ENCODE measurements at places on chromosomes 5 and 9. TPM values are rescaled to one million over a fixed set of nuclear protein-coding genes. Genes with fewer than 3 reads are reported as not detected.

Gene EDIL3
- 604 TPM for total RNA-seq

Gene CDH6
- 55.5 TPM for total RNA-seq

DNA sequence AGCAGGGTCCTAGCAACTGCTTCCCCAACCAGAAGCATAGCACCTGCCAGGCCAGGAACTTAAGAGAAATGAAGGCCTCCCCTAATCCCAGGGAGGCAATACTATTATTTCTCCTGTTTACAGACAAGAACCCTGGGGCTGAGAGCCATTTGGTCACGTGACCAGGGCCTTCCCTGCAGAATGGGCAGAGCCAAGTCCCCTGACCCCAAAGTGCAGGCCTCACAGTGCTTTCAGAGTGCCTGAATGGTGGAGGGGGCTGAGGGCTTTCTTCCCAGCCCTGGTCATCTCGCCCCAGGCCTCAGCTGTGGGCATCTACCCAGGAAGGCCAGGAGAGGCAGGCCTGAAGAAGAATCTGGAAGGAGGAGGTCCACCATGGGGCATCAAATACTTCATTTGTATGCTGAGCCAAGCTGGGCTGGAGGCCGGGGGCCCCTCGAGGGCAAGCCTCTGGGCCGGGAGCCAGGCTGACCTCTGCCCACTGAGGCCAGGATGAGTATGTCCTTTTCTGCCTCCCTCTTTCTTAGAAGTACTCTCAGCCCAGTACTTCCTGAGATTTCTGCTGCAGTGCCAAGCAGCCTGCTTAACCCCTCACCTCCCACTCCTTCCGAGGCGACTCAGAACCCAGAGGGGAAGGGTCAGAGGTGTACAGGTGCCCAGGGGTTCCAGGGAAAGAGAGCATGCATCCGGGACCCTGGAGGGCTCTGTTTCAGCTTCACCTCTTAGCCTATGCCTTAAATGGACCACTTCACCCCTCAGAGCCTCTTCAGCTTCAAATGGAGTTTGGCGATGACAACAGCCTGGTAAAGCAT is 18.9 kb upstream of the DUSP1 start:
- no peaks in the 10 kb centered on the region for H3K27me3 ChIP-seq
- H3K4me1 ChIP-seq: peaks cover 48% of the 10 kb centered on the region
- H3K4me3 ChIP-seq: no peak overlapping the region
- H3K36me3 ChIP-seq: no peaks in the 10 kb centered on the region

DNA sequence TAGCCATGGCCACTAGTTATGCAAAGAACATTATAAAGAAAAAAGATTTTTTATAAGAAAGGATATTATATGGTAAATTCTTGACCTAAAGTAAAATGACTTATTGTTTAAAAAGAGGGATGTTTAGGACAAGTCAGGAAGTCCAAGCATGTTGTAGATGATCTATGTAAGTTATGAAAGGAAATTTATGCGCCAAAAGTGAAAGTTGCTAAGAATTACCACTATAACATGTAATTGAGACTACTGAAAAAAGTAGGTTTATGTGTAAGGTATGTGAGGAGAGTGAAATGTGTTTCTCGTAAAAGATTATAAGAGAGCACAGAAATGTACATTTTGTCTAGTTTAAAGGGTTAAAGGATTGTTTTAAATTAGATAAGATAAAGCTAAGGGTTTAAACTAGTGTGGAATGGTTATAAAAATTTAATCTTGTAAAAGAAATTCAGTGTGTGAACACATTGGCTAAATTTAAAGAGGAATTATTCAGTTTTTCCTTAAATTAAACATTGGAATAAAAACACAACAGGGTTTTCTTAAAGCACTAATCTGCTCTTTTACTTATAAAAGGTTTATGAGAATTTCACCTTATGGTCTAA is 1100.4 kb upstream of the EDIL3 start:
- no peak overlapping the region for H3K27ac ChIP-seq
- H3K4me3 ChIP-seq: no peak overlapping the region
- DNase-seq: no peak
- H3K36me3 ChIP-seq: no peaks in the 10 kb centered on the region
- H3K27me3 ChIP-seq: no peaks in the 10 kb centered on the region

Gene KIAA1958
- total RNA-seq: 4.4 TPM

Gene KIF20A
- total RNA-seq: 5.2 TPM

- H3K4me3 ChIP-seq: no peak overlapping the region
- DNase-seq: no peak
- H3K27ac ChIP-seq: no peak overlapping the region
- no peaks in the 10 kb centered on the region for H3K36me3 ChIP-seq
Observed at GRCh38 chr5:159581502-159582249, 251.4 kb upstream of the IL12B start.

- DNase-seq: no peak
- H3K27ac ChIP-seq: peak overlapping the region; percentile 100
- H3K4me3 ChIP-seq: peak overlapping the region; percentile 97
Observed at GRCh38 chr5:159206818-159207217, 2.5 kb downstream of the RNF145 start.

- H3K36me3 ChIP-seq: no peaks in the 10 kb centered on the region
- H3K4me1 ChIP-seq: peaks cover 6% of the 10 kb centered on the region
- no peak overlapping the region for H3K4me3 ChIP-seq
- H3K27ac ChIP-seq: no peak overlapping the region
Observed at GRCh38 chr5:168350315-168350714, 58.9 kb downstream of the WWC1 start.

DNA sequence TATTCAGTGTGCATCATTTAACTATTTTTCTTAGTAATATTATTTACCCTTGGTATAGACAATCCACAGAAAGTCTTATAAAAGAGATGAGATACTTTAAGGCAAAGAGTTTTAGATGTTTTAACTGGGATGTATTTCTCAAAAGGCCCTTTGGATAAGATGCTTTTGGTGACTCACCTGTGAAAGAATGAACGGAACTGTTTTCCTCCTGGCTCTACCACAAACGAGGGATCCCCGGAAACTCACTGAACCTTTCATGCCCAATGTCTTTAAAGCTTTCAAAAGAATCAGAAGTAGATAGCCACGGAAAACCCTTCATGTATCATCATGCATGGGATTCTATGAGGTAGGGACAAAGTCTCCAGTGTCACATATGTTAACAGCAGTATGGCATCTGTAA is 1.6 kb downstream of the ZNF782 start:
- H3K27ac ChIP-seq: no peak overlapping the region
- H3K36me3 ChIP-seq: peaks cover 6% of the 10 kb centered on the region
- no peak overlapping the region for H3K4me3 ChIP-seq

GRCh38 chr5:170336065-170336464 is 38.5 kb upstream of the LCP2 start:
- H3K27ac ChIP-seq: no peak overlapping the region
- DNase-seq: no peak
- peaks cover 22% of the 10 kb centered on the region for H3K4me1 ChIP-seq
- no peaks in the 10 kb centered on the region for H3K36me3 ChIP-seq

GRCh38 chr5:148831590-148832565 is 5.5 kb downstream of the ADRB2 start:
- no peaks in the 10 kb centered on the region for H3K36me3 ChIP-seq
- no peaks in the 10 kb centered on the region for H3K27me3 ChIP-seq
- H3K4me3 ChIP-seq: no peak overlapping the region

- no peaks in the 10 kb centered on the region for H3K4me1 ChIP-seq
- DNase-seq: no peak
- H3K4me3 ChIP-seq: no peak overlapping the region
- H3K27me3 ChIP-seq: peaks cover 41% of the 10 kb centered on the region
Observed at GRCh38 chr5:159858871-159859270, 57.4 kb upstream of the ADRA1B start.

GRCh38 chr5:13591621-13592020 is 352.9 kb downstream of the DNAH5 start:
- no peak overlapping the region for H3K27ac ChIP-seq
- peaks cover 8% of the 10 kb centered on the region for H3K27me3 ChIP-seq
- H3K4me1 ChIP-seq: no peaks in the 10 kb centered on the region
- H3K36me3 ChIP-seq: no peaks in the 10 kb centered on the region
- H3K4me3 ChIP-seq: no peak overlapping the region

DNA sequence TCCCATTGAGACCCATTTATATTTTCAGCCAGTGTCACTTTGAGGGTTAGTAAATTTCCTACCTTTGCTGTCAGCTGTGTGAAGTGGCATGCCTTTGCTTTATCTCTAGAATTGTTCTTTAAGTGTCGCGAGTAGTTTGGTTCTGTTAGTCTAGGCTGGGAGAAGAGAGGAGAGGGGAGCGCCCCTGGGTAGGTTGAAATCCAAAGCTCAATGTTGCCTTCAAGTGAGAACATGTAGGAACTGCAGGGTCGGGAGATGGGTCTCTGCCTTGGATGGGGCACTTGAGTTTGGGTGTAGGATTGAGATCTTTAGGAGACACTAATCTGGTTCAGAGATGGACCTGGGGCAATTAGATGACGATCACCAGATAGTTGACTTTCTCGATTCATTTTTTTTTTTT is 46.3 kb downstream of the STC2 start:
- peaks cover 15% of the 10 kb centered on the region for H3K27me3 ChIP-seq
- DNase-seq: no peak
- H3K4me1 ChIP-seq: peaks cover 15% of the 10 kb centered on the region
- no peak overlapping the region for H3K4me3 ChIP-seq

DNA sequence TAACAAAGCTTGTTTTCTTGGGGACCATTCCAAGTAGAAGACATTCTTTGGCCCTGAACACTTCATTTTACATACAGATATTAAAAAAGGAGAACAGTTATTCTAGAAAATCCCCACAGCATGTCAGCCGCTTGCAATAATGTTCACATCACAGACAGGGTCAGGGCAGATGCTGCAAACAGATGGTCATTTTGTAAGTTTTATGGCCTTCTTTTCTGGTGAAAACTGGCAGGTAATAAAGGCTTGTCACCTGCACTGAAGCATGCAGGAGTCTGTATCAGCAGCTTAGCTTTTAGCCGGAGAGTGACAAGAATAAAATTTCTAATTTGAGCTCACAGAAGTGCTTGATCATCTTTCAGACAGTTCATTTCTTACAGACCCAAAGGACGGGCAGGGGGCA is 220.9 kb upstream of the DAP start:
- no peaks in the 10 kb centered on the region for H3K36me3 ChIP-seq
- H3K4me3 ChIP-seq: no peak overlapping the region
- H3K4me1 ChIP-seq: peaks cover 11% of the 10 kb centered on the region
- DNase-seq: no peak

- no peak overlapping the region for H3K4me3 ChIP-seq
- peaks cover 4% of the 10 kb centered on the region for H3K36me3 ChIP-seq
- peaks cover 14% of the 10 kb centered on the region for H3K27me3 ChIP-seq
- H3K4me1 ChIP-seq: no peaks in the 10 kb centered on the region
- H3K27ac ChIP-seq: no peak overlapping the region
Observed at GRCh38 chr9:84419031-84419602, 78.6 kb upstream of the SLC28A3 start.

Gene TMED9
- total RNA-seq: 299 TPM

DNA sequence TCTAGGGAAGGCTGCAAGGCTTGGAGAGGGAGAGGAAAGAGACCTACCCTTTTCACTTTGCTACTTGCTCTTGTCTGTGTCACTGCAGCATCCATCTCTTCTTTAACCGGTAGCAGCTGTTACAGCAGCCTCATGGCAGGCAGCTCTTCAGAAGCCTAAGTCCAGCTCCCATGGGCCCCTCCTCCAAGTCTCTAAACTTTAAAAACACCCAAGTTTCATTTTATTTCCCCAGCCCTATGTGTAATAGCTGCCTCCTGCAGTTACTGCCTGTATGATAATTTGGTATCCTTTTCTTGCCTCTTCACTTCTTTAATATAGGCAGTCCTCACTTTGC is 313.1 kb upstream of the PIK3R1 start:
- no peak overlapping the region for H3K4me3 ChIP-seq
- H3K27me3 ChIP-seq: no peaks in the 10 kb centered on the region
- H3K27ac ChIP-seq: no peak overlapping the region
- H3K36me3 ChIP-seq: no peaks in the 10 kb centered on the region

GRCh38 chr5:159975462-159976019 is 33.4 kb upstream of the TTC1 start:
- H3K4me3 ChIP-seq: no peak overlapping the region
- no peaks in the 10 kb centered on the region for H3K36me3 ChIP-seq
- peaks cover 29% of the 10 kb centered on the region for H3K4me1 ChIP-seq
- peaks cover 24% of the 10 kb centered on the region for H3K27me3 ChIP-seq
- DNase-seq: no peak
- H3K27ac ChIP-seq: peak overlapping the region; percentile 69

DNA sequence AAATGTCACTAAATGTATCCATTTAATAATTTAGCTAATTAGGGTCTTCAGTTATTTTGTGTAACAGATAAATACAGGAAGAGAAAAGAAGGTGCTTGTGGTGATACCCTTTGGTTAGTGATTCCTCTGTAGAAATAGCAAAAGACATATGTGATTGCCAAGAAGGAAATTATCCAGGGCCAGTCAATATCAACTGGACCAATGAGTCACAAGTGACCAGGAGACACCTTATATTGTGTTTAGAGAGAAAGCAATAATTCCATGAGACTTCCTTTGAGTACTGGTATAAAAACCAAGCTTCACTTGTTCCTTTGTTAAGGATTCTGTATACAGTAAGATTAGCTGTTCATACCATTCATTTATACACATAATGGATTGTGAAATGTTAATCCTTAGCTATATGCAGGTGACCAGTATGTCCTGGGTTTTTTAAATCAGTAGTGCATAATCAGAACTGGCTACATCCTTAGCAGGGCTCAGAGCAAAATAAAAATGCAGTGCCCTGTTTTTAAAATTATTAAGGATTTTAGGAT is 11.7 kb upstream of the F2R start:
- DNase-seq: no peak
- H3K27ac ChIP-seq: no peak overlapping the region
- no peaks in the 10 kb centered on the region for H3K36me3 ChIP-seq

Gene S1PR3
- total RNA-seq: 5.2 TPM

GRCh38 chr9:87675906-87676515 is 49.9 kb upstream of the CTSL start:
- H3K36me3 ChIP-seq: peaks cover 13% of the 10 kb centered on the region
- DNase-seq: no peak
- H3K4me3 ChIP-seq: no peak overlapping the region
- H3K27ac ChIP-seq: no peak overlapping the region
- peaks cover 8% of the 10 kb centered on the region for H3K4me1 ChIP-seq

Gene LCN15
- total RNA-seq: not detected

DNA sequence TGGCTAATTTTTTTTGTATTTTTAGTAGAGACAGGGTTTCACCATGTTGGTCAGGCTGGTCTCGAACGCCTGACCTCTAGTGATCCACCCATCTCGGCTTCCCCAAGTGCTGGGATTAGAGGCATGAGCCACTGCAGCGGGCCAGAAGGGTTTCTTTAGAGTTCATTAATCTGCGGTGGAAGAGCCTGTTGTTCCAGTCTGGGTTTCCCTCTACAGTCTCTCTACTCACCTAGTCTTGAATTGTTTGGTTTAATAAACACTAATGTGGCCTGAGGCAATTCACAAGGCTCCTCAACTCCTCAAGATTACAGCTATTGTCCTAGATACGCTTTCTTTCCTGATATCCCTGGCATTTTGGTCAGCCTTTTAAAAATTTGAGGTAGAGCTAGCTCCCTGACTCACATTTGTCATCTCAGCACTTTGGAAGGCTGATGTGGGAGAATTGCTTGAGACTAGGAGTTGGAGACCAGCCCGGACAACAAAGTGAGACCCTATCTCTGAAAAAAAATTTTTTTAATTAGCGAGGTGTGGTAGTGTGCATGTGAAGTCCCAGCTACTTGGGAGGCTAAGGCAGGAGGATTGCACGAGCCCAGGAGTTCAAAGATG is 4.6 kb upstream of the SAR1B start:
- H3K27ac ChIP-seq: no peak overlapping the region
- H3K27me3 ChIP-seq: no peaks in the 10 kb centered on the region
- no peak for DNase-seq
- no peaks in the 10 kb centered on the region for H3K36me3 ChIP-seq

Gene NEURL1B
- 5.4 TPM for total RNA-seq

Data from chondrocyte (in vitro differentiated cells).